Kidney epithelial cell (primary cell): ENCODE measurements at places on chromosomes 5 and 9.

GRCh38 chr5:172952034-172952511 lies 7.2 kb upstream of the RPL26L1 start:
- DNase-seq = no peak

DNA sequence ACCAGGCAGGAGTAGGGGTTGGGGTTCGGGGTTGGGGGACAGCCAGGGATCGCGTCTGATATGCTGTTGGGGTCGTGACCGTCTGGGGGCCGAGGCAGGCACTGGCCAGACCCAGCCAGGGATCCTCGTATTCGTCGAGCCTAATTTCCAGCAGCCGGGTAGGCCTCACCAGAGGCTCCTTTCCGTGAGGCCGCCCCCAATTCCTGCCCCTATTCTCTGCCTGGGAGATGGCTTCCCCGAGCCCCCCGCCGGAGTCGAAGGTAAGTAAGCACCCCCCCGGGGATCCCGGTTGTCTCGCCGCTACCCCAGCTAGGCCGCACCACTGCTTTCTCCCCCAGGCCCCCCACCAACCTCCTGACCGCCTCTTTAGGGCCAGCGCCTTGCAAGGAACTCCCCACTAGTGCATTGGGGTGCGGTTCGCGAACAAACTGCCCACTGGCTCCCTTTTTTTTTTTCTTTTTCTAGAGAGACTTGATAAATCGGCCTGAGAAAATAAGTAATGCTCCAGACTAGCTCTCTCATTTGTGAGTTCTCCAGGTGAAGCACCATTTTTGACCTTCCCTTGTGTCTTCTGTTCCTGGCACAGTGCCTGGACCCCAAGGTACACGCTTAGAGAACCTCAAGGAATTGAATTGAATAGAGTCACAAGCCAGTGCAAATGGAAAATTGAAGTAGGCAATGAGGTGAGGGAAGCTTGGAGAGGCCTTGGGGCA lies 435 bp downstream of the ZNF189 start:
- DNase-seq = no peak

DNA sequence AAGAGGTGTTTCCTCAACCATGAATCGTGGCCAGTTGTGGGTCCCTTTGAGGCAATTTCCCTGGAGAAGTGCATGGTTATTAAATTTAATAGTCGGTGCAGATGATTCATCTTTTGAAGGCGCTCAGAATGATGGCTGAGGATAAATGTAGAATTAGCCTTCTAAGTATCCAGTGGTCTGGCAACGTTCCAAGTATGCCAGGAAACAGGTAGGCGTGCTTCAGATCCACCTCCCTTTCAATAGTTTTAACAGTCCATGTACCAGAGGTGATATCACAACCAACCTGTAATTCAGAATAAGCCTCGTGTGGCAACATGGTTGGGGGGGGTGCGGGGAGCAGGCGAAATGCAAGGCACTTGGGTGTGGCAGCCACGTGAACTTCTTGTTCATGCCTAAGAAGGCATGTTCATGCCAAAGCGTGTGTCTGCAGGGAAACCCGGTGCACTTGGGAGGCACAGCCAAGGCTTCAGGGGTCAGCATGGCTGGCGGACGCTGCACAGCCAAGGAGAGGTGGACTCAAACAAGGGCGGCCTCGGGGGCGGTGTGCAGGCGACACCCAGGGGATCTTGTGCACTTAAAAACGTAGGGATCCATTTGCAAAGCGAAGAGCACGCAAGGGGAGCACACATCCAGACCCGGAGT lies 5.2 kb upstream of the NKD2 start:
- DNase-seq = peak; percentile 52

GRCh38 chr5:141519605-141520565 lies 31.0 kb downstream of the PCDHGC5 start:
- no peak for DNase-seq

DNA sequence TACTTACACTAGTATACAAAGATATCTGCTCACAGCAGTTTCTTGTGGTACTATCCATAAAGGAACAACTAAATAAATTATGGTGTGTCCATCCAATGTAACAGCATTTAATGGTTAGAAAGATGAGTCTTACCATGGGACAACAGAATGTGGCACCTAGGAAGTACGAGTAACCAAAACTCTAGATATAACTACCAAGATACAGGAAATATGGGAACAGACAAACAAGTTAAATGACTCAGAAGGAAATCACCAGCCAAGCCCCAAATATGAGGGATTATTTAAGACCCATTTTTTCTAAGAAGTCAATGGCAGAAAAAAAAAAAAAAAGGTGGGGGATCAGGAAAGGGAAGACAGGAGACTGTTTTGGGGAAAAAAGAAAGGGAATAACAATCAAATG lies 294.8 kb downstream of the PRELID2 start:
- DNase-seq = no peak

DNA sequence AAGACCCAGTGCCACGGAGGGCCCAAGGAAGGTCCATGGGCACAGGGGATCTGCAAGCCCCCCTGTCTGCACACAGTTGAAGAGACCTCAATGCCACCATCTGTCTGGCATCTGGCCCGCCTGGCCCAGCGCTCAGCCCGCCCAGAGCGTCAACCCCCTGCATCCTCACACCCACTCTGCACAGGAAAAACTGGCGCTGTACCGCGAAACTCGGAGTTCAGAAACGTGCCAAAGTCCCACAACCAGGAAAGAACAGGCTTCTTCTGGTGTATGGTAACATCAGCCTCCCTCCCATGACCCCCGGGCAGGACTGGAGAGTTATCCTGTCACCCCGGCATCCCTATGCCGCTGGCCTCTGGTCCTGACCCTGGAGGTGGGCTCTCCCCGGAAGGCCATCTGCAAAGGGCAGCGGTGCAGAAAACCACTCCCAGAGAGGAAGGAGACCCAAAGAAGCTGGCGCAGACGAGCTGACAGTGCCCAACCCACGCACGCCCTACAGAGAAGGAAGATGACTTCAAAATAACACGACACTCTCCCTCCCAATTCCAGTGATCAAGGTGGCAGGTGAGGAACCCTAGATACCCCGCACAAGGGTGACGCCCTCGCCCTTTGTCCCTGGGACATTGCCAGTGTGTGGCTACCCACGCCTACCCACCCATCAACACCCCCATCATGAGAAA lies 18.9 kb downstream of the VAV2 start:
- DNase-seq = no peak

- no peak for DNase-seq
Measured at GRCh38 chr5:11248966-11249365, 487.9 kb upstream of the DAP start.

DNA sequence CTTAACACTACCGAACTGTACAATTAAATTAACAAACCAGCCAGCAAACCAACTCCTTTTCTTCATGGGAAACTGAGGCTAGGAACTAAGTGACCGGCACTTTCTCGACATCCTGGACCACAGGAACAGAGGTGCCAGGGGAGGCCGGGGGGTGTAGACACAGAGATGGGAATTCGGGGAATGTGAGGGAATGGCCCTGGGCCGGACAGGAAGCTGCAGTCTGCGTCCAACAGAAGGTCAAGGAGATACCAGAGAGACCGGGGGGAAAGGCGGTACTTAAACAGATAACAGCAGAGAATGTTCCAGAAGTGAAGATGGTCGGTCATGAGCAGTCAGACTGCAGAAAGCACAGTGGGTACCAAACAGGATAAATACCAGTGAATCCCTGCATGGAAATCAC lies 40.3 kb downstream of the DBH start:
- no peak for DNase-seq

DNA sequence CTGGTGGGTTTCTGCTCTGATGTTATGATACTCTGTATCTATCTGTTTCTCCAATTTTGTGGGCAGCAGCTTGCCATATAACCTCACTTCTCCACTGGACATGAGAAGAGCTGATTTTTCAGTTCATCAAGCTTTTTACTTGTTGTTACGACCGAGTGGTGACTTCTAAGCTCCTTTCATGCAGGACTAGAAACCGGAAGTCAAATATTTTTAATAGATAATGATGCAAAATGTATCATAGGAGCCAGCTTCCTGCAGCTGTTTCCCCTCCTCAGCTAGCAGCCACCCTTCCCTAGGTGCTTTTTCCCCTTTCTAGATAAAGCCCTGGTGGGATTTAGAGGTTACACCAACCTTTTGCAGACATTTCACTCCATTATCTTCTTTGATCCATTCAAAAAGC lies 17.0 kb upstream of the ADAM19 start:
- no peak for DNase-seq

- no peak for DNase-seq
Measured at GRCh38 chr9:3367185-3367584, 158.6 kb downstream of the RFX3 start.

- DNase-seq = no peak
Measured at GRCh38 chr5:9547122-9547947, 1.5 kb upstream of the SEMA5A start.

GRCh38 chr9:21576331-21577189 lies 94.4 kb upstream of the IFNE start:
- peak; percentile 86 for DNase-seq

GRCh38 chr5:61267116-61267515 lies 64.9 kb upstream of the ZSWIM6 start:
- no peak for DNase-seq

DNA sequence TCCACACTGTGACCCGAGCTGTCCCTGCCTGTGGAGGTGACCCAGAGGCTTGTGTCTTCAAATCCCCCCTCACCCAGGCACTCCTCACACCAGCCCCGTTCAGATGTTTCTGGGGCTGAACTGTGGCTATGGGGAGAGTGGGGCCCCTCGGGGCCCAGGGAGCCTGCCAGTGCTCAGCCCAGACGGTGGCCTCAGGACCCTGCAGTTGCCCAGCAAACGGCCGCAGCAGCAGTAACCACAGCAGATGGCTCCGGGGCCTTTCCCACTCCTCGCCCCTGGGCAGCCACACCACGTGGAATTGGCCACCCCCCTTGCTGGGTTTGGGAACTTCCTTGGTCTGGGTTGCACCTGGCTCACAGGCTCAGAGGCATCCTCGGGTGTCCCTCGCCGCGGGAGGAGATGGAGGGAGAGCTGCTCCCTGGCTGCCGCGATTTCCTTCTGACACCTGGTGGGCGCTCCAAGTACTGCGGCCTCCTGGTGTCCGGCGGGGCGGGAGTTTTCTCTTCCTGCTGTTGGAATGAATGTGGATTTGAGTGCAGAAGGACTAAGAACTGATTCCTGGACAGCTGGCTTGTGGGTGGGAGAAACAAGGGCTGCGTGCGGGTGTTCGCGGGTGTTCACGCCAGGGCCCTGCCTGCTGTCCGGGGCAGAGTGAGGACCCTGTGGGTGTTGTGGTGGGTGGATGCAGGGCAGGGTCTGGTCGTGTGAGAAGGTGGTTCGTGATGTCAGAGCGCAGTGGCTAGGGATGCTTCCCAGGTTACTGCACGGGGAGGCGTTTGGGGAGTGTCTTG lies 97.5 kb downstream of the COL5A1 start:
- no peak for DNase-seq

DNA sequence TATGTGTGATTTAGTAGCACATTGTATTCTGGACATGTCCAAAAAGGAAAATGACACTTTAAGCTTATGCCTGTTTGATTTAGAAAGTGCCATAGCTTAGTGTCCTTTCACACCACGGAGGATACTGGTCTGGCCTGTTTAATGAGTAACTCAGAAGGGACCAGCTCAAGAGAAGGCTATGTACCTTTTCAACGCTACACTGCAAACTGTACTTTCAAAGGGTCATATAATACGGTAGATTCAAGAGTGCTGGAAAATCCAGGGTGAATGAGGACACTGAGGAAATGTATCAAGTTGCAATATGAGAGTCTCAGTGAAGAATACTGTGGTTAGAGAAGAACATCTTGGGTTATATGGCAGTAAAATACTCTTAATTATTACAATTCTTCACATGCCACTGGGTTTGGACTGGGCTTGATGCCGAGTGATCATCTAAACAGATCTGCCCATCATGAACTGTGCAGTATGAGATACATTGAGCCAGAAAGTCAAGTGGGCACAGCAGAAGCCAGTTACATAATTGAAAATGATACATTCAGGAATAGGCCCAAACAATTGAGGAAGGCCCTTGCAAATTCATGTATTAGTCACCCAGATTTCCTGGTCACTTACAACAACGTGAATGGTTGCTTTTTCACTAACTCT lies 1211.5 kb upstream of the CDH9 start:
- DNase-seq = peak; percentile 26

GRCh38 chr5:82881571-82882174 lies 195.5 kb downstream of the TMEM167A start:
- DNase-seq = no peak

DNA sequence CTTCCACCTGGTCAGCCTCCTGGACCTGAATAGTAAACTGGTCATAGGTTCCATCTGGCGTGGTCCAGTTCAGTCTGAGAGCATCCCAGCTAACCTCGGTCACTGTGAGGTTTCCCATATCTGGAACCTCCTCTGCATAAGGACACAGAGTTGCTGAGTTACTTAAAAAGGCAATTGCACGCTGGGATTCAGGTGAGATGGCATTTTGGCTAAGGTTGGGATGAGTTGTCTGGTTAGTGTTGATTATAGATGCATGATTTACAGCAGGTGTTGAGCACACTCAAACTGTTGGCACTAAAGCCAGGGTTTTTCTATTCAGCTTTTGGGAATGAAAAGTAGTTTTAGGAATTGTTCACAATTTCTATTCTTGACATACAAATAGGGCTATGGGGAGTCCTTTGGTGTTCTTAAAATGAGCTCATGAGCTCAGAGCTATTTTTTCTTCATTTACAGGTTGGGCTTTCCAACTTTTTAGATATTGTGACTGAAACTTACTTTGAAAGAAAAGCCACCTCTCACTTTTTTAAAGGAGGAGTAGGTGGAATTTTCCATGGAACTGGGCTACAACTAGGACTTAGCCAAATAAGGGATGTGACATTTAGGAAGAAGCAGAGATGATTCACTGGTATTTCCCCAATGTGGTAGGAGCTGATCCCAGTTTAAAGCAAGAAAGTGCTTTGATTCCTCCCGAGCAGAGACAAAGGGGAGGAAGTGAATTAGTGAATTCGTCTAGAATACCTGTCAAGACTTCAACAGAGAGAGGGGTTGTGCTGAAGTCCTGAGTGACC lies 54.7 kb downstream of the TNC start:
- no peak for DNase-seq

- DNase-seq = no peak
Measured at GRCh38 chr5:68644971-68645370, 429.4 kb downstream of the PIK3R1 start.

DNA sequence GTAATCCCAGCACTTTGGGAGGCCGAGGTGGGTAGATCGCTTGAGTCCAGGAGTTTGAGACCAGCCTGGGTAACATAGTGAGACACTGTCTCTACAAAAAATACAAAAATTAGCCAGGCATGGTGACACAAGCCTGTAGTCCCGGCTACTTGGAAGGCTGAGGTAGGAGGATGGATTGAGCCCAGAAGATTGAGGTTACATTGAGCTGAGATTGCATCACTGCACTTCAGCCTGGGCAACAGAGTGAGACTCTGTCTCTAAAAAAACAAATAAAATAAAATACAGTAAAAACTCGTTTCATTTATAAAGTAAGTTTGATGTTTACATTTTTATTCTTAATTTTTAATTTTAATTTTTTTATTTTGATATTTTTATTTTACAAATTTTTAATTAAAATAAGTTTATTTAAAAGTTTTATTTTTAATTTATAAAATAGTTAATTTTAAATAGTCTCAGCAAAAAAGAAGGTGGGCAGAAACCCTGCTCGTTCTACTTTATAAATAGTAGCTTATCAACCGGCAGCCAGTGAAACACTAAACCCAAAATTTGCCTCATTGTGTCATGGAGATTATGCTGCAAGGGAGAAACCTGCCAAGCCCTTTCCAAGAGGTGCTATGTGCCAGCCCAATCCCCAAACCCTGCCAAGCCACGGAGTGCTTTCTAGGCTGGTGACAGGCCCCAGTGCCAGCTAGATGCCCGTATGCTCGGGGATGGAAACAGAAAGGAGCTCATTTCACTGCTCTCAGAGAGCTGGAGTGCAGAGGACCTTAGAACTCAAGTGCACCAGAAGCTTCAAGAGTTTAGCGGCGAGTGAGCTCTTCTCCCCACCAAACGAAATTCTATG lies 38.9 kb downstream of the SERINC5 start:
- DNase-seq = no peak

- DNase-seq = no peak
Measured at GRCh38 chr5:10801931-10802666, 41.1 kb upstream of the DAP start.
